Endodermal cell (in vitro differentiated cells): ENCODE measurements at places on chromosomes 7 and 10. TPM values are rescaled to one million over a fixed set of nuclear protein-coding genes. Genes with fewer than 3 reads are reported as not detected.

DNA sequence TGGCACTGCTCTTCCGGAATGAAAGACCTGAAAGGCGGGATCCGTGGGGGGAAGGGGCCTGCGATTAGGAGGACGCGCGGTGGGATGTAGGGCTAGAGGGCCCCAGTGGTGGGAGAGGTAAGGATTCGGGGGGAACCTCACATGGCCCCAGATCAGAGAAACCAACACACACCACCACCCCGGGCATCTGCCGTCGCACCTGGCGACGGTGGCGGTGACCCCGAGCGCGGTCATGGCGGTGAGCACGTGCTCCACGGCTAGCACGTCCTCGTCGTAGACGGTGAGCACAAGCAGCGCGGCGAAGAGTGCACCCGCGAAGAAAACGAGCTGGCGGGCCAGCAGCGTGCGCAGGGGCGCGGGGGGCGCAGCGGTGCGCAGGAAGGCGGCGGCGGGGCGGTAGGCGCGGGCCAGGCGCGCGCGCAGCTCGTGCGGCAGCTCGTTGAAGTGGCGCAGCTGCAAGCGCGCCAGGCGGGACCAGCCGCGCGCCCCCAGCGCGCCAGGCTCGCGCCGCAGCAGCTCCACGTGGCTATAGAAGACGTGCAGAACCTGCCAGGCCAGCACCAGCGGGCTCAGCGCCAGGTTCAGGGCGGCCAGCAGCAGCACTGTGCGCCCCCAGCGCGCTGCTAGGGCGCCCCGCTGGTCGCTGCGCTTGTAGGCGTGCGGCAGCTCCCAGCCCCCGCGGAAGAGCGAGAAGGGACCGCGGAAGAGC lies 5.7 kb downstream of the ATG9B start:
- DNase-seq: peak; percentile 70

GRCh38 chr7:123719197-123719721 lies 29.5 kb downstream of the WASL start:
- no peak for DNase-seq

DNA sequence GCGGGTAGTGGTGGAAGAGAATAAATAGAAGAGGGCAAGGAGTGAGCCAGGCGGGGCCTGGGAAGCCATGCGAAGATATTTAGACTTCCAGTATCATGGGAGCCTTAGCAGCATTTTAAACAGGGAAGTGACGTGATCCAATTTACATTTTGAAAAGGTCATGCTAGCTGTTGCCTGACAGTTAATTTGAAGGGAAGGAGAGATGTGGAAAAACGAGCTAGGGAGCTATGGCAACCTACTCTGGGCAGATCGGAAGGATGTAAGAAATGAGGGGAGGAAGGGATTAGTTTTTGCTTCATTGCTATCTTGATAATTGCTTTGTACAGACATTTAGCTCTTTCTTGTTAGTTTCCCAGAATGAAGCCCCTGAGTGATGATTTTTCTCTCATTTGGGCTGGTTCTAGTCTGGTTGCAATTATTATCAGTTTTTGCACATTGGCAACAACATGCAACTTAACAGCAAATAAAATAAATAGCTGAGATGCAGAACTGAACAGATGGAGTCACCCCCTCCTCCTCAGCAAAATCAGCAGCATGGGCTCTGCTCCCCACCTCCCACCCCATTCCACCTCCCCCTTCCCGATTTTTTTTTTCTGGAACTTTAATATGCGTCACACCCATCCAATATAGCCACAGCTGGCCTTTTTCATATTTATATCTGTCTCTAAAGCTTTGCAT lies 13.0 kb upstream of the CALU start:
- no peak for DNase-seq

GRCh38 chr10:64484811-64485330 lies 963.7 kb downstream of the REEP3 start:
- DNase-seq: no peak

Gene DKK1
- total RNA-seq: 9.4 to 12.0 TPM (median 9.9 TPM) in 3 replicates

Gene NEURL1
- 0.37 and 0.61 TPM in 2 replicates for total RNA-seq

Gene TMEM236
- total RNA-seq: 0.04 and 0.07 TPM in 2 replicates

Gene LMOD2
- total RNA-seq: not detected in 3 replicates
